ENCODE measurements at places on chromosomes 1 and 21.

- no peak for ATAC-seq
Measured at GRCh38 chr1:982765-983436, 1.0 kb upstream of the PERM1 start.

GRCh38 chr1:162056043-162056442, 13.4 kb upstream of the NOS1AP start:
- ATAC-seq: peak; percentile 71

DNA sequence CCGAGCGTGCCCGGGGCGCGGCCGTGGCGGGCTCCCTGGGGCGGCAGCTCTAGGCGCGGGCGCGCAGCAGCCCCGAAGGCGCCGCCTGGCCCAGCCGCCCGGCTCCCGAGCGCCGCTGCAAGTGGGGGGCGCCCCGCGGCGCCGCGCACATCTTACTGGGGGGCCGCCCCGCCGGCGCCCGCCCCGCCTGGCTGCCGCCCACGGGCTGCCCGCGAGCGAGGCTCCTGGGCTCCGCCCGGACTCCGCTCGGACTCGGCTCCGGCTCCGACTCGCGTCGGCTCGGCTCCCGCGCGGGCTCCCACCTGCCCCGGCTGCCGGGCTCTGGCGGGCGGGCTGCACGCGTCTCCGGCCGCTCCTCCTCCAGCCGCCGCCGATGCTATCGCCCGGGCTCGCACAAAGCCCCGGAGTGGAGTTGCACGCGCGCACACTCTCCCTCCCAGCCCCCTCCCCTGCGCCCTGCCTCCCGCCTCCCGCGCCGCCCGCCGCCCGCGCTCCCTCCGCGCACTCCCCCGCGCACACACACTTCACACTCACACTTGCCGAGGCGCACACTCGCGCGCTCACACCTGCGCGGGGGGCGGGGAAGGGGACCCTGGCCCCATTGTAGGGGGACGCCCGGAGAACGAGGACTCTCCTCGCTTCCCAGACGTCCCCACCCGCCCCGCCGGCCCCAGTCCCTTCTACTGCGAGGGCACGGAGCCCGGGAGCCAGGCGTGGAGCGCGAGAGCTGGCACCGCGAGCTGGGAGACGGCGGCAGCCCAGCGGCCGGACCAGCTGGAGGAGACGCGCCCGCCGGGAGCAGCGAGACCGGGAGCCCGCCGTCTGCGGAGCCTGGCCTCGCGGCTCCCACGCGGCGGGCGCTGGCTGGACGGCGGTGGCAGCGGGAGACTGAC, at the start of gene GRIK3:
GRIK3 (minus strand) TSS at position 395 of the 893 bp plus-strand sequence. CDS start 407 bp downstream, outside the sequence.
- ATAC-seq: peak; percentile 3

DNA sequence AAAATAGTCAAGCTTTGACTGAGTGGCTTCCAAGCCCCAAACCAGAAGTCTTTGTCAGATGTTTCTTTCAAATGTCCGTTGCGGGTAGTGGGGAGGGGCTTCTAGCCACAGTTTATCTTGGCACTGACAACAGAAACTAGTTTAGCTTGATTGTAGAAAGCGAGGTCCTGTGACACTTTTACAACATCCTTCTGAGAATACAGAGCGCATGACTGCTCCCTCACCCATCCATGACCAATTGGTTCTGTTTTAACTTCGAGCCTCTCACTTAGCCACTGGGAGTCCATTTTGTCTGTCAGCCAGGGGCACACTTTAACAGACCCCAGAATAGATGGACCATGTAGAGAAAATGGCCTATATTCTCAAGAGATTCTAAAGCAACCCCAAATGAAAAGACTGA, 199.2 kb upstream of the ST6GALNAC5 start:
- ATAC-seq: peak; percentile 62

GRCh38 chr1:15289251-15289651, 42.2 kb downstream of the FHAD1 start:
- ATAC-seq: no peak

GRCh38 chr1:116870300-116870699, 39.4 kb upstream of the PTGFRN start:
- ATAC-seq: no peak

DNA sequence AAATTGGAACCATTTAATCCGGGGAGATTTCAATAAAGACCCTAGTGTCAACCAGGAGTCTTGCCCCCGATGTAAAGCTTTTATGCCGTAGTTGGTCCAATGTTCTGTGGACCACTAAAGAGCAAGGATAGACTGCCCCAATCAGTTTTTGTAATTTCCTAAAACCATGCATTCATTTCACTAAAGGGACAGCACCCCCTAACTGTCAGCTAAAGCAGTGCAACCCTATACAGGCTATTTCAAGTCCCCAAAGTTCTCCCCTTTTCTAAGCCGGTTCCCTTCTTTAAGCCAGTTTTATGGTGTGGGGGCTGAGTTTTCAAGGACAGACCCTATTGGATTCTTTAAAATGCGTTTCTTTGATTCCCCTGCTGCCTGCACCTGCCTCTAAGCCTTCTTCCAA, 12.7 kb upstream of the PDPN start:
- no peak for ATAC-seq

DNA sequence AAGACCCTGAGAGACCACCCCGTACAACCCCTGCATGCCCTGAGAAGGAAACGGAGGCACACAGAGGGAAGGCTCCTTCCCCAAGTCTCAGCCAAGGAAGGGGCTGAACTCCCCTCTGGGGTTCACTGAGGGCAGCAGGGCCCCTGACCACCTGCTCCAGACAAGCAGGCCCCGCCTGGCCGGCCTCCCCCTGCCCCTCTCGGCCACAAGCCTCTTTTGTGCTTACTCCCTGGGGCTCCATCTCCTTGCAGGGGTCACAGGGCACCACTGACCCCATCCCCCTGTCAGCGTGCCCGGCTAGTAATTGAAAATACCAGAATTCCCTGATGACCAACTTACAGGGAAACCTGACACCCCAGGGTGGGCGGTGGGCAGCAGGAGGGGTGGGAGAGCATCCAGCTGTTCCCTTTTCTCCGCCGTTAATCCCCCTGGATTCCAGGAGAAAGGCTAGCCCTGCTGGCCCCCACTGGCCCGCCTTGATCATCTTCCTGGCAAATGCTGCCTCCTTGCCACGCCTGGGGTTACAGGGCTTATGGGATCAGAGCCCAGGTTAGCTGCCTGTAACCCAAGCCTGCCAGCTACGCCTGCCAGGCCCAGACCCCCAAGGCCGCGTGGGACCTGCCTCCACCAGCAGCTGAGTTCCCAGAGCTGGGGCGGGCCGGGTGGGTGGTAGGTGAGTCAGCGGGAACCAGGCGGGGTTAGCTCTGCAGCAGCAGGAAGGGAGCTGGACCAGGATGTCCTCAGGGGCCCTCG, 96.1 kb downstream of the LACTBL1 start:
- no peak for ATAC-seq

GRCh38 chr1:53946252-53947171, at the start of gene LRRC42:
Gene LRRC42, plus strand, starts transcription at chr1:53946350. Its CDS starts 5,650 bp downstream, at chr1:53952000.
- peak; percentile 84 for ATAC-seq

All from stimulated activated memory B cell treated with anti-CD40 and anti-IgM and Interleukin-4, amounts not matched to agents 10 μg/mL and 1 μg/mL and 100 μg/mL, for 72 hours (primary cell).